HepG2 (cell line): ENCODE measurements at places on chromosomes 1 and 21. TPM values are rescaled to one million over a fixed set of nuclear protein-coding genes. Genes with fewer than 3 reads are reported as not detected.

DNA sequence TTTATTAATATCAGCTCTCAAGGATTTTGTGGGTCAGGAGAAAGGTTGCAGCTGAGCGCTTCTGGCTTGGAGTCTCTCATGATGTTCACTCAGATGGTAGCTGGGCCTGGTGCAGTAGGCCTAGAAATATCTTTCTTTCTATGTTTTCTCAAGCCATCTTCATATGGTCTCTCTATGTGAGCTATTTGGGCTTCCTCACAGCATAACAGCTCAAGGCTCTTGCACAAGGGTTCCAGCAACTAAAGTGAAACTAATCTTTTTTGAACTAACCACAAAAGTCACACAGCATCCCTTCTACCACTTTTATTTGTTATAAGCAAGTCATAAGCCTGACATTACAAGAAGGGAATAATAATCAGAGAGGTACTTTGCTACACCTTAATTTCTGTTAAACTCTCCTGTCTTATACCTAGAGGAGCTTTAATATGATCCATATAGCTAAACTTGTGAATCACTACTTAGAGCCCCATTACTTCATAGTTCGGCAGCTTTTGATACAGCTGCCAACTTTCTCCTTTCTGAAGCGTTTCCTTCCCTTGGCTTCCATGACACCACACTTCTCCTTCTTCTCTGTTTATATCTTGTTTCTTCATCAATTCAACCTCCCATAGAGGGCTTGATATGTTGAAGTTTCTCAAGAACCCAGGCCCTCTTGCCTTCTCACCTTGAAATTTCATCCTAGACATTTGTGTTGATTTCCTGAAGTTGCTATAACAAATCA lies 720.2 kb downstream of the LTN1 start:
- H3K36me3 ChIP-seq, result no peaks in the 10 kb centered on the region
- H3K27me3 ChIP-seq, result no peaks in the 10 kb centered on the region
- no peaks in the 10 kb centered on the region for H3K4me1 ChIP-seq
- DNase-seq, result no peak
- no peak overlapping the region for H3K4me3 ChIP-seq

DNA sequence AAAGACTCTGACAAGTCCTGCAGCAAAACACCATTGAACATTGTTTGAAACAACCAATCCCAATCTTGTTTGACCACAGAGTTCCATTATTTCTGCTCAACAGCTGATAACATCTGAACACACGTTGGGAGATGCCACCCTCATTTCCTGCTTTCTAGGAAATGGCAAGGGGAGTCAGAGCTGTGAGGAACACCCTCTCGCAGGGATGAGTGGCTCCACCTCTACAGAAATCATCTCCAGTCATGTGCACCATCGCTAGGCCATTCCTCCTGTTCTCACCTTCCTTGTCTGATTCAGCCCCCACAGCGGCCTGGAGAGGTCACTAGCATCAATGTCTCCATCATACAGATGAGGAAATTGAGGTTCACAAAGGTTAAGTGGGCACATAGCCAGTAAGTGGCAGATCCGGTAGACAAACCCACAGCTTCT lies 22.4 kb upstream of the RUNX3 start:
- DNase-seq, result no peak
- H3K4me1 ChIP-seq, result peaks cover 35% of the 10 kb centered on the region
- no peaks in the 10 kb centered on the region for H3K36me3 ChIP-seq
- H3K27ac ChIP-seq, result no peak overlapping the region
- peaks cover 2% of the 10 kb centered on the region; the same call in 1 of the 2 replicates for H3K27me3 ChIP-seq
- H3K4me3 ChIP-seq, result no peak overlapping the region

DNA sequence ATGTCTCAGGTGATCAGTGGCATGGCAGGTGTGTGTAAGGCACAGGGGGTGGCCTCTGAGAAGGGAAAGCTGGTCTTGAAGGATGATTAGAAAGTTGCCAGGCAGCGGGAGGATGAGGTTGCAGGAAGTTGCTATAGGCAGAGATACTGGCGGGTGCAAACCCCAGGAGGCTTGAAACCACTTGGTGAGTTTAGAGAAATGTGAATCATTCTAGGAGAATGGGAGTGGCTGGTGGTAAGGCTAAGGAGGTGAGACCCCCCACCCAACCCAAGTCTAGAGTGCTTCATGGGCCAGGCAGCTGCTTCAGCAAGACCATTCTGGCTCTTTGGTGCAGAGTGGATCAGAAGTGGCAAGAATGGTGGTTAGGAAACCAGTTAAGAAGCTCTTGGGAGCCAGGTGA lies 9.0 kb downstream of the SH2D2A start:
- no peak for DNase-seq
- no peak overlapping the region for H3K4me3 ChIP-seq
- H3K4me1 ChIP-seq, result no peaks in the 10 kb centered on the region
- H3K36me3 ChIP-seq, result no peaks in the 10 kb centered on the region
- no peak overlapping the region for H3K27ac ChIP-seq
- no peaks in the 10 kb centered on the region for H3K27me3 ChIP-seq

- DNase-seq, result no peak
- H3K4me3 ChIP-seq, result no peak overlapping the region
- no peaks in the 10 kb centered on the region for H3K4me1 ChIP-seq
- H3K27me3 ChIP-seq, result no peaks in the 10 kb centered on the region
- H3K36me3 ChIP-seq, result no peaks in the 10 kb centered on the region; the same call in 1 of the 2 replicates
Measured at GRCh38 chr1:176033881-176034280, 173.2 kb downstream of the COP1 start.

- no peak overlapping the region for H3K27ac ChIP-seq
- no peak for DNase-seq
- H3K27me3 ChIP-seq, result peaks cover 14% of the 10 kb centered on the region
- H3K4me3 ChIP-seq, result no peak overlapping the region
- H3K36me3 ChIP-seq, result no peaks in the 10 kb centered on the region
Measured at GRCh38 chr21:42062236-42063022, 8.7 kb upstream of the UMODL1 start.

DNA sequence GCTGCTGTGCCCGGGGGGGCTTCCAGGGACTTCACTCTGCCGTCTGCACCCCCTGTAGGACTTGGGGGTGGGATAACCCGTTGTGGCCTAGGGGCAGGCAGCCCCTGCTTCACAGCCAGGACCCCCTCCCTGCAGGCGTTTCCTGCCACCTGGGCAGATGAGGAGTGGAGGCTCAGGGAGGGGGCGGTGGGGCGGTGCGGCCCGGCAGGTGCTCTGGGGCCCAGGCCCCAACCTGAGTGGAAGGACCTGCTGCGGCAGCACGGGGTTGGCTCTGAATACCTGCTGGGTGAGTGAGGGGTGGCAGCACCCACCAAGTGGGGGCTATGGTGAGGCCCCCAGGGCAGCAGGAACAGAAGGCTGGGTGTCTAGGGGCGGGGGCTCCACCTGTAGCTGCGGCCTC lies 78.6 kb upstream of the TTC34 start:
- H3K4me3 ChIP-seq, result no peak overlapping the region
- DNase-seq, result no peak
- no peak overlapping the region for H3K27ac ChIP-seq
- peaks cover 84% of the 10 kb centered on the region for H3K27me3 ChIP-seq
- H3K4me1 ChIP-seq, result no peaks in the 10 kb centered on the region
- no peaks in the 10 kb centered on the region for H3K36me3 ChIP-seq

DNA sequence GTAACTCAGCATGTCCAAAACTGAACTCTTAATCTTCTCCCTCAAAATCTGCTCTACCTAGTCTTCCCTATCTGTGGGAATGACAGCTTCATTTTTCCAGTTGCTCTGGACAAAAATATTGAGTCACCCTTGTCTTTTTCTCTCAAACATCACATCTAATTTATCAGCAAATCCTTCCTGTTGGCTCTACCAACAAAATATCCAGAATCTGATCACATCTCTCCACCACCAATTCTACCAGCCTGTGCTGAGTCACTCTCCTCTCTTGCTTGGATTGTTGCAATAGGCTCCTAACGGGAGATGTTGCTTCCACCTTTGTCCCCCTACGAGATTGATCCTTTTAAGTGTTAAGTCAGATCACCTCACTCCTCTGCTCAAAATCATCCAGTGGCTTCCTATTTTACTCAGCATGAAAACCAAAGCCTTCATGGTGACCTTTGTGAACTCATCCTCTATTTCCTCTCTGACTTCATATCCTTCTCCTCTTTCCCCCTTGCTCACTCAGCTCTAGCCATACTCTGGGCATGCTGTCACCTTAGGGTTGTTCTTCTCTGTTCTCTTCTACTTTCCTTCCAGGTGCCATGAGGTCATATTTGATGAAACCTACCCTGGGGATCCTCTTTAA lies 21.5 kb upstream of the SMYD2 start:
- peaks cover 14% of the 10 kb centered on the region; the same call in 2 of the 3 replicates for H3K27me3 ChIP-seq
- no peak overlapping the region for H3K27ac ChIP-seq
- no peaks in the 10 kb centered on the region for H3K36me3 ChIP-seq

- no peak overlapping the region for H3K4me3 ChIP-seq
- H3K36me3 ChIP-seq, result no peaks in the 10 kb centered on the region
- DNase-seq, result no peak
- no peaks in the 10 kb centered on the region; the same call in 2 of the 3 replicates for H3K27me3 ChIP-seq
- H3K27ac ChIP-seq, result no peak overlapping the region
Measured at GRCh38 chr1:113396102-113396501, 5.8 kb downstream of the MAGI3 start.

DNA sequence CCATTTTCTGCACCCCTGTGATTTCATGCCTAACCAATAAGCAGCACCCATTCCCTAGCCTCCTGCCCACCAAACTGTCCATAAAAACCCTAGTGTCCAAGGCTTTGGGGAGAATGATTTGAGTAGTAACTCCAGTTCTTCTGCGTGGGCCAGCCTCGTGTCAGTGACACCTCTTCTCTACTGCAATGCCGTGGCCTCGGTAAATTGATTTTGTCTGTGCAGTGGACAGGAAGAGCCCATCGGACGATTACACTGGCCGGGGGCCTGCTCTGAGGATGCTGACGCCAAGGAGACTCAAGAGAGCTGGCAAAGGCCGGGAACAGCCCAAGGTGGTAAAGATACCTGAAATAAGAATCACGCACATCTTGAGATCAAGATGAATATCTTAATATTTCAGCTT lies 29.3 kb downstream of the RSPH1 start:
- no peaks in the 10 kb centered on the region for H3K36me3 ChIP-seq
- H3K4me3 ChIP-seq, result no peak overlapping the region
- H3K27ac ChIP-seq, result no peak overlapping the region

DNA sequence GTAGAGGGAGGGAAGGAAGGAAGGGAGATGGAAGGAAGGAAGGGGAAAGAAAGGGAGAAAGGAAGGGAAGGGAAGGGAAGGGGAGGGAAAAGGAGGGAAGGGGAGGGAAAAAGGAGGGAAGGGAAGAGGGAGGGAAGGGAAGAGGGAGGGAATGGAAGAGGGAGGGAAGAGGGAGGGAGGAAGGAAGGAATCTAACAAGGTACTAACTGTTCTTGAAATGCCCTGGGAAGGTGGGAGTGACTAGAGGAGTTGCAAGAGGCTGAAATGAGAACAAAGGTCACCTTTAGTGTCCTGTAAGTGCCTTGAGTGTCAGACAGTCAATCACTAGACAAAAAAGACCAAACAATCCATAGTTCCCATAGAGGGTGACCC lies 2.3 kb upstream of the ATP2B4 start:
- H3K27ac ChIP-seq, result no peak overlapping the region
- H3K4me3 ChIP-seq, result no peak overlapping the region
- H3K4me1 ChIP-seq, result peaks cover 23% of the 10 kb centered on the region
- no peak for DNase-seq
- H3K27me3 ChIP-seq, result peaks cover 27% of the 10 kb centered on the region; the same call in 2 of the 3 replicates

DNA sequence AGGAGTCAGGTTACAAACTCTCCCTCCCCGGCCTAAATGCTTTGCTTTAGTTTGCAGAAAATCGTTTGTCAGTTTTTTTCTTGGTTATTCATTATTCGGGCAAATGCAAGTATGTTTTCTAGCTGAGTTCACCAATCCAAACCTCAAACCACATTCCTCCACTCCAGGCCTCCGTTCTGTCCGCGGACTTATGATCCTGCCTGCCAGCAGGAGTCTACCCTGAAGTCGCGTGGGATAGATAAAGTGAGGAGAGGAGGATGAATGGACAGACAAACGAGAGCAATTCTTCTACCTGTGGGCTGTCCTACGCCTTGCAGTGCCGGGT lies 1.3 kb downstream of the ADAMTS1 start:
- H3K4me1 ChIP-seq, result 0 out of 2 replicates have a peak, but pooled peaks cover 27% of the 10 kb centered on the region
- H3K4me3 ChIP-seq, result no peak overlapping the region

DNA sequence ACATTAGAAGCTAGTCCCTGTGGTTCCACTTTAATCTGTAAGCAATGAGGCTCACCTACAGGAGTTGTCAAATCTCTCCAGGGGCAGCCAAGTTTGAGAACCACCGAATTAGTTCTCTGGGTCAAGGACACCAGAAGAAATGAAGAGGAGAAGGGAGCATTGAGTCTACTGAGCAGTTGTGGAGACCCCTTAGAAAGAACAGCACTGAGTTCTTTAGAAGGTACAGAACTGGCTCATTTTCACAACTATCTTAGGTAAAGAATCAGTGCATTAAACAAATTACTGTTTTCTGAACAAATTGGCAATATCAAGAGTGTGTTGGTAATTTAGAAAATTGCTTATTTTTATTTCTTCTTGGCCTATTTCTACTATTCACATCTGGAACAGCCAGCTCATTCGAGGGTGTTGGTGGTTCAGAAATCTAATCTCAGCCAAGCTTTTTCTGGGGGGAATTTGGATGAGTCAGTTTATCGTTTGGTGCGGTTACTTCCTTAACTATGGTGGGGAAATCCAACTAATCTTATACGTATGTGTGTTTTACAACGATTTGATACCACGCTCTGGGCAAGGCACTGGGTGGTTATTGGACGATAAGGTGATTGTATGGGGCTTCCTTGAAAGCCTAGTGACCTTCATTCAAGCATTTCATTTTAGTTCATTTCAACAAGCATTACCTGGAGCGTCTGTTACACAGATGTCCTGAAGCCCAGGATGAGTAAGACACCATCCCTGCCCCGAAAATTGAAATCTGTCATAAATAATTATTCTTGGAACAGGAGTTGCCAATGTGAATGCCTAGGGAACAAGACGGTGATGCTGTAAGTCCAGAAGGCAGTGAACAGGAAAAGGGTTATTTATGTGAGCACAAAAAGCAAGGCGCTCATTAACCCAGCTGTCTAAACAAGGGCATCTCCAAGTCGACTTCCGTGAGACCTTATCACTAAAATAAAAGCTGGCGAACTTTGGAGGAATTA lies 52.0 kb upstream of the TMPRSS2 start:
- H3K36me3 ChIP-seq, result no peaks in the 10 kb centered on the region
- no peak overlapping the region for H3K27ac ChIP-seq
- no peak overlapping the region for H3K4me3 ChIP-seq

Gene CHRM3
- polyA plus RNA-seq, result not detected in 2 replicates

Gene PPIE
- 24.2 and 26.3 TPM in 2 replicates for polyA plus RNA-seq

Gene ABCD3
- polyA plus RNA-seq, result 22.4 and 27.5 TPM in 2 replicates

Gene KANK4
- 10.9 and 16.1 TPM in 2 replicates for polyA plus RNA-seq

Gene AGL
- 3.9 and 4.3 TPM in 2 replicates for polyA plus RNA-seq

Gene LMO4
- 49.9 and 51.8 TPM in 2 replicates for polyA plus RNA-seq
